ENCODE measurements at places on chromosomes 5 and 9.

GRCh38 chr9:130023144-130023787 is 19.7 kb downstream of the FNBP1 start:
- DNase-seq: no peak

GRCh38 chr5:102819634-102820033 is 64.5 kb downstream of the PAM start:
- DNase-seq: no peak

- DNase-seq: no peak
Observed at GRCh38 chr9:93458712-93459111, 5.3 kb upstream of the FAM120AOS start.

- no peak for DNase-seq
Observed at GRCh38 chr5:32760091-32760509, 49.0 kb downstream of the NPR3 start.

DNA sequence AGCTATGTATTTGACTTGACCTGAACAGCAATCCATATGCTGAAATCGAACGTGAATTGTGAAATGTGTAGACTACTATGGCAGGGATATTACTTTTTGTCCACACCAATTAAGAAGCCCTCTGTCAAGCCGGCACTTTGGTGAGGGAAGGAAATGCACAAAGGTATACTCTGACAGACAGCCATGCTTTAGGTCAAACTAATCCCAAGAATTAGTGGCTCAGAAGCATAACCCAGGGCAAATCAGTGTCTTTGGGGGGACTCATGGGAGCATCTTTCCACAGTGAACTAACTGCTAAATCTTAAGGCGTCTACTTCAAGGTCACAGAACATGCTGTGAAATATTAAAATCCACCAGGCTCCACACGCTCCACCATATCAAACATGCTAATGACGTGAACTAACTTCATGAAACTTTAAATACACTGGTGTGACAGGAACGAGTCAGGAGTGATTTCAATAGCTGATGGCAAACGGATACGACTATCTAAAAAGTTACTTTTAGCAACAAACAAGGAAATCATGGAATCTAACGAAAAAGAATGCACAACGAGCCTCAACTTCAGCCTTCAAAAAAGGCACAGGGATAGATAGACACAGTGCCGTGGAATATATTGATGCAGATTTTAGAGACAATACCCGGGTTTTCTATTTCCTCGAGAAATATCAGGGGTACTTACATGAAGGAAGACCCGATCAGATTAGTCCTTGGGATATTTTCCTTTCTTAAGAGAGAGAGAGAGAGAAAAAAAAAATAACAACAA is 527 bp downstream of the MEF2C start:
- DNase-seq: no peak

DNA sequence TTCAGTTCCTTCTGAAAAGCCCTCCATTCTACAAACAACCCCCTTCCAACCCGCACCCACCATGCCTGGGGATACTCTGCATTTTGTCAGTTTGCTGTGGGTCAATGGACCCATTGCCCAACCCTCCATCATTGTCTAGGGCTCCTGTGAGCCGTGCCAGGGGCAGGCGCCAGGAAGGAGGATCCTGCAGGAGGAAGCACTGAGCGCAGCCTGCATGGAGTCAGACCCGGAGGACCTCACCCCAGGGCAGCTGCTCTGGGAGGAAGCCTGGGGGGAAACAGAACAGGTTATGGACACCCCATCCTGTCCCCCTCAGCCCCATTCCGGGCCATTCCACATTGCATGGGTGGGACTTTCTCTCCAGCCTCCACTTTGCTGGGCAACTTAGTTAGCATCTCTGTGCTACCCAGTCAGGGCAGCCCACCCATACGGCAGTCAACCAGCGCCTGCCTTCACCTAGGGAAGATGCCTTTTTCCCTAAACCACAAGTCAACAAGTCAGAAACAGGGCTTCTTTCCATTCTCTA is 48.6 kb upstream of the VDAC1 start:
- no peak for DNase-seq
